ENCODE measurements at places on chromosomes 13 and 19.

- DNase-seq: no peak
Observed at GRCh38 chr19:49790866-49791265, 22.2 kb downstream of the FUZ start.

- DNase-seq: peak; percentile 67
Observed at GRCh38 chr19:2618611-2619010, 83.9 kb downstream of the GNG7 start.

DNA sequence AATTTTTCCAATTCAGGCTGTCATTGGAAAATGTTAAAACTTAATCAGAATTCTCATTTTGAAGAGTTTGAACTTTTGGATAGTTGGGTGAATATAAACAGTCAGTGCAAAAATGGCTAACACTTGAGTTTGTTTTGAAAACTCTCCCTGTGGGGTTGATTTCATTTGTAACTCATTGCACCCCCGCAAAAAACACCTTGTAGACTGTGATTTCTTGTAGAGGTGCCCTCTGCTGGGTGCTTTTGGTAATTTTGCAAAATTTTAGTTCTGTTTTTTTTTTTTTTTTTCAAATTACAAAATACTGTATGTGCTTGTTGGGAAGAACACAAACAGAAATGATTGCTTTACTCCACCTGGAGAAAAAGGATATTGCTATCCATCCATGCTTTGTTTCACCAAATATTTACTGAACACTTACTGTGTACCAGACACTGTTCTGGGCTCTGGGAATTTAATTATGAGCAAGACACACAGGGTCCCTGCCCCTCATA is 28.2 kb upstream of the GPI start:
- DNase-seq: no peak

DNA sequence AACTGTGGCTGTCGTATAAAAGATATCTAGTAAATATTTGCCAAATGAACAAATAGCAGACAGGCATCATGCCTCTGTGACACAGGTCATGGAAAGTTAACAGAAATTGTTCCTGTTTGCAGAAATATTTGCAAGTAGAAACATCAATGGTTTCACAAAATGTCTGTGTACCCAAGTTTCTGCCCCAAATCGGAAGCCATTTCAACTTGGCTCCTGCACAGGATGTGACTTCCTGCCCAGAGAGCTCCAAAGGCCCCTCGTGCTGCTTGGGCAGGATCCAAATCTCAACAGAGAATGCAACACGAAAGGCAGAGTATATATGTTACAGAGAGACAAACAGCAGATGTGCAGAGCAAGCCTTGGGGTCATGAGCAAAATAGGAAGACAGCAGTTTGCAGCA is 95.5 kb upstream of the SERP2 start:
- DNase-seq: no peak

DNA sequence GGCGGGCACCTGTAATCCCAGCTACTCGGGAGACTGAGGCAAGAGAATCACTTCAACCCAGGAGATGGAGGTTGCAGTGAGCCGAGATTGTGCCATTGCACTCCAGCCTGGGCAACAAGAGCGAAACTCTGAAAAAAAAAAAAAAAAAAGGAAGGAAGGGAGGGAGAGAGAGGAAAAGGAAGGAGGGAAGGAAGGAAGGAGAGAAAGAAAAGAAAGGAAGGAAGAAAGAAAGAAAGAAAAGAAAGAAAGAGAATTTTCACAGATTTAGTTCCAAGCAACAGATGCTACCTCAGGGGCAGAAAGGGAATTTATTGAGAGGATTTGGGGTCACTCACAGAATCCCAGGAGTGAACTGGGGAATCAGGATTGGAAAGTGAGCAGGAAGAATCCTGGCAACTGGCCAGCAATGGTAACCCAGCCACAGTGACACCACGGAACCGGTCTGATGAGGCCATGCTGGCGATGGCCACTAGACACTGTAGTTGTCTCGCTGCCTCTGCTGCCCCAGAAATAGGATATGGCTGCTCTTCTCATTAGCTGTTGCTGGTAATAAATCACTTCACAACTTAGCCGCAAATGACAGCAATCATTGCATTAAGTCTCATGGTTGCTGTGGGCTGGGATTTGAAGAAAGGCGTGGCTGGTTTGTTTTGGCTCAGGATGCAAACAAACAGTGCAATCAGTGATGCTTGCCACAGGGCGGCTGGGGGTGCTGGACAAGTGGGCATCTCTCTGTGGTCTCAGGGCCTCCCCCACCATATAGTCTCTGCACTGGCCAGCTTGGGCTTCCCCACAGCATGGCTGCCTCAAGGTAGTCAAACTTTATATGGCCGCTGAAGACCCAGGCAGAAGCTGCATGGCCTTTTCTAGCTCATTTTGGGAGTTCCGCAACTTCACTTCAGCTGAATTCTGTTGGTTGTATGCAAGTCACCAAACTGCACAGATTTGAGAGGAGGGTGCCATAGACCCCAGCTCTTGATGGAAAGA is 5.2 kb upstream of the BCAM start:
- no peak for DNase-seq

DNA sequence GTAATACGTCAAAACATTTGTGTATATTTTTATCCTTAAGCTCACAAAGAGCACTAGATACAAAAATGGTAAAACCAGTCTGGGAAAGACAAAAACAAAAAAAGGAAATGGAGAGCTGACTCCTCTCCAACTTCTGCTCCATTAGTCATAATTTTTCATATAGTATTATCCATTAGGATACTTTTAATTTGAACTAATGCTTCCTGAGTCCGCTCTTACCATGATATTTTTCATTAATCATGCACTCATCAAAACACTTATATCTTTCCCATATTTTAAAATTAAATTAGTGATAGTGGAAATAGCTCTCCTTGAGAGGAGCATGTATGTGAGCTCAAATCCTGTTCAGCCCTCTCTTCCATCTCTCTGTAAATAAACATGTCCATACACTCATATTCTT is 1093.0 kb upstream of the MIR17HG start:
- no peak for DNase-seq

DNA sequence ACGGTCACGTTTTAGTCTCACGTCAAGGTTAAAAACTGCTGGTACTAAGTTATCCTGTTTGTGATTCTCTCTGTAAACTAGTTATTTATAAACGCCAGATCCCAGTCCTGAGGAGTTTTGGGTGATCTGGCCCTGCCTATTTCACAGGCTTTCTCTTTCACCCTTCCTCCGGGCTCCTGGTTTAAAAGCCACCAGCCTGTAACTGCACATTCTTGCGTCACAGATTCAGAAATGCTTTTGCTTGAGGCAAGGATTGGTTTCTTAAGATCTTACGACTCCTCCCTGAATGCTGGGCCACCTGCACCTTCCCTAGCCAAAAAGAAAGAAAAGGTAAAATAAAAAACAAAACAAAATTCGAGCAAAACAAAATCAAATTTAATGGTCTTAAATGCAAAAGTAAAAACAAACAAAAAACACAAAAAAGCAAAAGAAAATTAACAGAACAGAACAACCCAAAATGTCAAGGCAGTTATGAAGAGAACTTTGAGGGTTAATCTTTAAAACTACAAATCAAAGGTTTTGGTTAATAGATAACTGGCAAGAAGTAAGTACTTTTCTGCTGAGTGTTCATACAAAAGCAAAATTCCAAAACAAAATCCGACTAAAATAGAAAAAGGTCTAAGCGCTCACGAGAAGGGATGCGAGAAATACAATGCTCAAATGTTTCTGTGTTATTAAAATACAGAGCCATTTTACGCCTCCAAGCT is 18.6 kb upstream of the TIMM44 start:
- DNase-seq: no peak

GRCh38 chr13:50106559-50106958 is 91.3 kb downstream of the KCNRG start:
- DNase-seq: no peak

DNA sequence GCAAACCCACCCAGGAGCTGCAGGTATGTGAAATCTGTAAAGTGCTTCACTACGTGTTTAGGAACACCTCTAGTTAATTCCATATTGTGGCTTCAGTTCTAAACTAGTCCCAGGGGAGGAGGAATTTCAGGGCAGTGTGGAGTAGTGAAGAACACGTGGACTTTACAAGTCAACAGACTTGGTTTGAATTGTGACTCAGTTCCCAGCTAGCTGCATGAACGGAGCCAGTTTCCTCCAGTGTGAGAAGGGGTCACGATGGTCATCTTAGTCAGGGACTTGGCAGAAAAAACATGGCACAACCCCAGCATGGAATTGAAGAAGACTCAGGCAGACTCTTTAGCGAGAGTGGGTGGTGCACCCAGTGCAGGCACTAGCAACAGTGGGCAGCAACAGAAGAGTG is 175.7 kb upstream of the UBL3 start:
- no peak for DNase-seq

DNA sequence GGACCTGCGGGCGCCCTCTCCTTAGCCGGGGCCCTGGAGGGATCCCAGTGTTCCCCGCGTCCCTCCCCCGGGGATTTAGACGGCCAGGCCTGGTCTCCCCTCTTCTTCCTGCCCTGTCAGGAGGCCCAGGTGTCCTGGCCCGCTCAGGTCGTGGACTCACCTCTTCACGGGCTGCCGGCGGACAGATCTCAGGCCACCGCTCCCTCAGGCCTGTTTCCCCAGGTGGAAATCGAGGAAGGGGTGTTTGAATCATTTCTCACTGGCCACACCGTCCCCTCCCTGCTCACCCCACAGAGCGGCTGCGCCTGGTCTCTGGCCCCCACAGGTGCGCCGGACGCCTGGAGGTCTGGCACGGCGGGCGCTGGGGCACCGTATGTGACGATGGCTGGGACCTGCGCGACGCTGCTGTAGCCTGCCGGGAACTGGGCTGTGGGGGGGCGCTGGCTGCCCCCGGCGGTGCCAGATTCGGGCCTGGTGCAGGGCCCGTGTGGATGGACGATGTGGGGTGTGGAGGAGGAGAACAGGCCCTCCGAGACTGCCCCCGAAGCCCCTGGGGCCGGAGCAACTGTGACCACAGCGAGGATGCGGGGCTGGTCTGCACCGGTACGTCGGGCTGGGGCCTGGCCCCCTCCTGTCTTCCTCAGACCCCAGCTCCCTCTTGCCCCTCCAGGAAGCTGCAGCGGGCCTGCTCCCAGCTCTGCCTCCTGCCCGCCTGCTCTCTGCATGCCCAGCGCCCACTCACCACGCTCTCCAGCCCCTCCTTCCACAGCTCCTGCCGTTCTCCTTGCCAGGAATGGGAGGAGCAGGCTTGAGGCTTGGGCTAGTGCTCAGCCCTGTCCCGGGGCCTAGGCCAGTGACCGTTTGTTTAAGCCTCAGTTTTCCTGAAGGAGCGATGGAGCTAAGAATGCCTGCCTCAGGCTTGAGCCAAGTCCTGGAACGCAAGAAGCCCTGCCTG is 2.5 kb downstream of the SSC5D start:
- DNase-seq: no peak

DNA sequence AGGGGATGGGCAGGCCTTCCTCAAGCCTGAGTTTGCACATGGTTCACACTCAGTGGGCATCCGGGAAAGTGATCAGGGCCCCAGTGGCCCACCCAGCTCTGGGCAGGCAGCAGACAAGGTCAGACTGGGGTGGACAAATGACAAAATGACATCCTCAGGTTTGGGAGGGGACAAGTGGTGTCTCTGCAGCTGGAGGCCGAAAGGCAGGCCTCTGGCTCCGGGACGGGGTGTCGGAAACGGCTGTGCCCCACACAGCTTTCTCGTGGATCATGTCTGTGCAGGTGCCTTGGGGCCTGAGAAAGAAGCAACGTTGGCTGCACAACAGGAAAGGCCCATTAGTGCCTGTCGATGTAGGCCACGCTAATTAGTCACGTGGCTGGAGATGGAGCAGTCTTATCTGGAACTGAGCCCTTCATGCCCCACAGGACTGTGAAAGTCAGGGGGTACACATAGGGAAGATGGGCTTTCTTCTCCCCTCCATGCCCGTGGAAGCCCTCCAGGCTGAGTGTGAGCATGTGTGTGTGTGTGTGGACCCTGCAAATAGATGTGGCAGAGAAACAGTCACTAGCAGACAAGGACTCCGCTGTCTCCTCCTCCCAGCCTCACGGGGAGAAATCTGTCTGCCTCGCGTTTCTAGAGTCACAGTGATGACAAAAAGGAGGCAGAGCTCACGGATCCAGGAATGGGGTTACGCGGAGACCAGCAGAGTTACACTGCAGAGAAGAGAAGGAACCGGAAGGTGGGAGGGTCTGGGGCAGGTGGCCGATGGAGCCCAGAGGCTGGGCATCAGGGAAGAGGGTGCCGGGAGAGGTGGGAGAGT is 44.2 kb downstream of the CHST8 start:
- DNase-seq: no peak

- DNase-seq: no peak
Observed at GRCh38 chr19:44356383-44357111, at the start of gene ZNF112. TSS of gene ZNF112 (minus strand) at chr19:44356680. CDS start at chr19:44340539, 16,141 bp downstream.

GRCh38 chr19:47253970-47254369 is 2.4 kb upstream of the CCDC9 start:
- DNase-seq: no peak

- DNase-seq: no peak
Observed at GRCh38 chr13:83753912-83754624, 128.2 kb downstream of the SLITRK1 start.

DNA sequence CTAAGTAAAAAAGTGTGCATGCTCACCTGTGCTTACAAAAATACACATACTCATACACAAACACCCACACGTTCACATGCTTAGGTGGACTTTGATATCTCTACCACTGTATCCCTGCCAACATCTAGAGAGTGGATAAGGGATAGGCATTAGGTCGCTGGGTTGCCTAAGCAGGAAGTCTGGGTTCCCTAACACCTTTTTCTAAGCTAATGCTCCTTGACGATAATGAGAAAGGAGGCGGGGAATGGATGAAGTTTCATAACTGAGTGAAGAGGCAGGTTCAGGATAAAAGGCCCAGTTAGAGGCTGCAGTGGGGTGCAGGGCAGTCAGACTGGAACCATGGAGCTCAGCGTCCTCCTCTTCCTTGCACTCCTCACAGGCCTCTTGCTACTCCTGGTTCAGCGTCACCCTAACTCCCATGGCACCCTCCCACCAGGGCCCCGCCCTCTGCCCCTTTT is 41.9 kb upstream of the CYP2A7 start:
- DNase-seq: no peak

DNA sequence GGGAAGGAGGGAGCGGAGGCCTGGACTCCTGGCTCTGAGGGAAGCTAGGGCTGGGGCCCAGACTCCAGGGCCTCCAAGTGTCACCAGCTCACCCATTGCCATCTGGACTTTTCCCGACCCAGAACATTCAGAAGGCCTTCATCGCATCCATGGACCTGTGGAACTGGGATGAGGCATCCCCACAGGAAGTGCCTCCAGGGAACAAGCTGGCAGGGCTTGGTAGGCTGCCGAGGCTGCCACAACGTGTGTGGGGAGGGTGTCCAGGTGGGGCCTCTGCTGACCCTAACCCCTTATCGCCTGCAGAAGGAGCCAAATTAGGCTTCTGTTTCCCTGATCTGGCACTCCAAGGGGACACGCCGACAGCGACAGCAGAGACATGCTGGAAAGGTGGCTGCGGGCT is 767 bp downstream of the ETV2 start:
- no peak for DNase-seq

- DNase-seq: no peak
Observed at GRCh38 chr13:72469906-72470305, 257.5 kb downstream of the MZT1 start.

GRCh38 chr19:42158926-42159325 is 26.7 kb upstream of the POU2F2 start:
- no peak for DNase-seq

All from activated T-cell treated with anti-CD3 and anti-CD28 coated beads for 48 hours (primary cell).